ENCODE measurements at places on chromosomes 1 and 21. TPM values are rescaled to one million over a fixed set of nuclear protein-coding genes. Genes with fewer than 3 reads are reported as not detected.

GRCh38 chr1:90412563-90412962, 304.5 kb downstream of the BARHL2 start:
- no peak for DNase-seq

DNA sequence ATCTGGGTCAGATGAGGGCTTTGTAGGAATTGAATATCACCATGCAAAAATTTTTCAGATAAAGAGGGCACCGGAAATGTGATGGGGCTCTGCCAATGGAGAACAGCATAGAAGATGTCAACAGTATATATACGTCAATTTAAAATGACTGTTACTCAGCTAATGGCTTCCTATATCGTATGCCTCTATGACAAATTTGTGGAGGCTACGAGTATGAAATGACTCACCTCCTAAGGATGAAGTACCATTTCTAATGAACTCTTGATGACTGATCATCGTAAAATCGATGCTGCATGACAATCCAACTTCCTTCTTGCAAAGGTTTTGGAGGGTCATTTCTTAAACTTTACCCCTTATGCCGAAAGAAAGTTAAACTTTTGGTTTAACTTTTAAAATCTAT, 450.3 kb upstream of the ZP4 start:
- DNase-seq = peak; percentile 78

- no peak for DNase-seq
These were observed 17.8 kb upstream of the HSD3B1 start for GRCh38 chr1:119489201-119489600.

DNA sequence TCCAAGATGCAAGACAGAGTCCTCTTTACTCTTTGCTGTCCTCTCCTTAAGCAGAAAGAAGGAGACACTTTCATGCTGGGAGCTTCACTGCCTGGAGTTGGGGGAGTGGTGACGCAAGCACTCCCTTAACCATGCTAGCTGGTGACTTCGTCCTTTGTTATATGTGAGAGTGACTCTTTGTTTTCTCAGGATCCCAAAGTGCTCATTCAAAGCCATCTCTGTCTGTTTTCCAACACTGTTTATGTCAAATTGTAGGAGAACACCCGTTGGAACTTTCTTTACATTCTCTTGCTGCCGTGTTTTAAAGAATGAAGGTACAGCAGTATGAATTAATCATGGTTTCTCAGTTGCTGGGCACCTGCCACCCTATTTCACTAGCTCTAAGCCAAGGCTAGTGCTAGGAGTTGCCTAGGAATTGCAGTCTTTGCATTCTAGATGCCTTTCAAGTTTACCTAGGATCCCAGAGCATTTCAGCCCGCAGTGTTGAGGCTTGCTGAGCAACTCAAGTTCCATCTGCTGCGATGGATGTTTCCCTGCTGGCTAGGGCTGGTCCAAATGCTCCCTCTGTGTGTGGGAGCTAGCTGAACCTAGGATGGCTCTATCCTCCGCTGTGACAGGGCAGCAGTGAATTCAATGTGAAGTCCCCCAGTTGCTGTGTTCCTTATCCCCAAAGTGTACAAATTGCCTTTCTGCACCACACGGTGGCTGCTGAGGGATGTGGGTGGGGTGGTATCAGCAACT, 82.6 kb upstream of the GPR52 start:
- DNase-seq = no peak

DNA sequence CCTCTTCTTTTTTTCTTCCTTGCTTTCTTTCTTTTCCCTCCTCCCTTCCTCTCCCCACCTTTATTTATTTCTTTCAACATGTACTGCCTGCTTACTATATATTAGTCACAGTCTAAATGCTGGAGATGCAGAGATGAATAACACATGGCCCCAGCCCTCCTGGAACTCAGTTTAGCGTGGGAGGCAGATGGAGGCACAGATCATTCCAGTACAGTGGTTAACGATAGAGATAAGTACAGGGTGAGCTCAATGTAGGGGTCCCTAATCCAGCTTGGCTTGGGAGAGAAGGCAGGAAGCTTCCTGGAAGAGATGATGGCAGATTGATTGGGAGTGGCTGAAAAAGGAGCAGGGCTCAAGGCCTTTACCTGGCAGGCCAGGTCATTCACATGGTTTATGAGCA, 55.6 kb upstream of the PPP2R5A start:
- peak; percentile 70 for DNase-seq

GRCh38 chr1:99829269-99829668, 20.9 kb upstream of the AGL start:
- no peak for DNase-seq

- DNase-seq = no peak
These were observed 7.2 kb downstream of the CASZ1 start for GRCh38 chr1:10789047-10789791.

- peak; percentile 46 for DNase-seq
These were observed 3.9 kb downstream of the KPNA6 start for GRCh38 chr1:32111789-32112188.

- DNase-seq = no peak
These were observed 11.5 kb downstream of the RIMS3 start for GRCh38 chr1:40653851-40654537.

- no peak for DNase-seq
These were observed 7.7 kb downstream of the SELENON start for GRCh38 chr1:25807480-25808390.

DNA sequence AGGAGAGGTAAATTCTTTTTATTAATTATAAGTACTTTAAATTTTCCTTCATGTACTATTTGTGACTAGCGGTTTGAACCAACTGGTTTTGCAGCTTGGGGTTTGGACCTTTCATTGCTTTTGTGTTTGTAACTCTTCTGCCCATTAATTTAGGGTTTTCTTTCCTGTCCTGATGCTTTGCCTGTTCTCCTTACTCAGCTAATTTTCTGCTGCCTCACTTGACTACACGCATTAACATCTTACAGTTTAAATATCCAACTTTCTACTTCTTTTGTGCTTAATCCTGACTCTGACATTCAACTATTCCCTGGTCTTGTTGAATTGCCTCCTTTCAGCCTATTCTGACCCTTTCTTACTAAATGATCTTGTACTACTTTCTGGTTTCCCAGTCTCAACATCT, 135.6 kb downstream of the PTPRC start:
- no peak for DNase-seq

GATAD2B gene
- 2.6 TPM for total RNA-seq

PGLYRP4 gene
- total RNA-seq = not detected

TRIM17 gene
- 1.5 TPM for total RNA-seq

RNU1-3 gene
- total RNA-seq = under 0.01 TPM

CELA2A gene
- total RNA-seq = not detected

CYP2J2 gene
- total RNA-seq = 4.3 TPM
